ENCODE measurements at places on chromosomes 13 and 19. TPM values are rescaled to one million over a fixed set of nuclear protein-coding genes. Genes with fewer than 3 reads are reported as not detected.

The MYH14 gene
- total RNA-seq, result not detected

The FKBP8 gene
- total RNA-seq, result 186 TPM

The MEF2B gene
- 3.5 TPM for total RNA-seq

GRCh38 chr19:8965887-8966286 lies 44.3 kb downstream of the MUC16 start:
- H3K4me3 ChIP-seq, result no peak overlapping the region
- no peaks in the 10 kb centered on the region for H3K36me3 ChIP-seq
- H3K27ac ChIP-seq, result no peak overlapping the region
- no peaks in the 10 kb centered on the region for H3K4me1 ChIP-seq
- H3K27me3 ChIP-seq, result no peaks in the 10 kb centered on the region

DNA sequence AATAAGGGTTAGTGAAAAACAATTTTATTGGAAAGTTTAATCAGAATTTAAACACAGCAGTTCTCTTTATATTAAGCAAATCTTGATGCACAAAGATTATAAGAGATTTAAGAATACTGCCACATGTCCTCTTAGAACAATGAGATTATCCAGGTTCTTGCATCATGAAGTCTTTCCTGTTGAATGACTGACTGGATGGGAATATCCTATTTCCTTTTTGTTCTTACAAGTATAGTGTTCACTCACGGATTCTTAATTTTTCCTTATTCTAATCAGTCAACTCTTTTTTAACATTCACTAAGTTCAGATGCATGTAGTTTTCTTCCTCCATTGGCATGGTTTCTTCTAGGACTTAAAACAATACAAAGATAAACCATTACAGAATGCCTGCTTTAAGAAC lies 10.1 kb downstream of the URI1 start:
- DNase-seq, result no peak
- H3K4me1 ChIP-seq, result peaks cover 10% of the 10 kb centered on the region
- H3K27me3 ChIP-seq, result no peaks in the 10 kb centered on the region
- H3K27ac ChIP-seq, result no peak overlapping the region
- H3K36me3 ChIP-seq, result peaks cover 3% of the 10 kb centered on the region
